ENCODE measurements at places on chromosomes 2 and 18.

DNA sequence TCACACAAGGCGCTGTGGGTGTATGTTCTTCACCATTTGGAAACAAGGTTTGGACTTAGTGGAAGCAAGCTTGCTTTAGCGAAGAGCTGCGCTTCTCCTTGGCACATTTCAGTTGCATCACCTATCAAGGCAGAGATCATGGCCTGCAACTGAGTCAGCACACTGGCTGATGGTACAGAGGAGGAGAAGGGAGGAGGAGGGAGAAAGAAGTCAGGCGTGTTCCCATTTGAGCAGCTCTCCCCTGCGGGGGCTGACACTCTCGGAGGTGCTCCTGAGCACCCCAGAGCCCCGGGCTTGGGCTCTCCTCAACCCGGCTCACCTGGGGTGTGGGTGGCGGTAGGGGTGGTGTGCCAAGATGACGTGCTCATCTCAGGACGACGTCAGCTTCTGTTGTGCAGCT, 6.0 kb upstream of the SERPINB5 start:
- DNase-seq: no peak

GRCh38 chr2:212145121-212145520, 393.5 kb downstream of the ERBB4 start:
- no peak for DNase-seq

- DNase-seq: no peak
These were observed 114.5 kb downstream of the LAMA3 start for GRCh38 chr18:23803755-23804154.

- no peak for DNase-seq
These were observed 70.8 kb downstream of the ABI2 start for GRCh38 chr2:203399031-203399430.

GRCh38 chr2:210663631-210664089, 107.3 kb downstream of the CPS1 start:
- DNase-seq: no peak

- no peak for DNase-seq
These were observed 598 bp upstream of the SNRNP200 start for GRCh38 chr2:96305979-96306308.

GRCh38 chr2:8171608-8172007, 510.2 kb upstream of the ID2 start:
- DNase-seq: no peak

DNA sequence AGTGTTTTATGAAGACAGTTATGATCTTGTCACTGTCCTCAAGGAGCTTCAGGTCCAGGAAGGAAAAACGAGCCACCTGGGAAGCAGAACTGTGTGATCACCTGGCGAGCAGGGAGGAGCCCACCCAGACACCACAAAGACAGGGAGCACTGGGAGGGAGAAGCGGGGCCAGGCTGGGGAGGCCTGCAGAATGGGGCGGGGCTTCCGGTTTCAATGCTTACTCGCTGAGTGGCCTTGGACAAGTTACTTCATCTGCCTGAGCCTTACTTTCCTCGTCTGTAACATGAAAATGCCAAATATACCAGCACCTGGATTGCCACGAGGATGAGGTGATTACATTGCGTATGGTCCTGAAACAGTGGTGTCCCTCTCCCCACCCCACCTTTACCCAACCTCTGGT, 227.5 kb downstream of the ANKRD30B start:
- DNase-seq: no peak

DNA sequence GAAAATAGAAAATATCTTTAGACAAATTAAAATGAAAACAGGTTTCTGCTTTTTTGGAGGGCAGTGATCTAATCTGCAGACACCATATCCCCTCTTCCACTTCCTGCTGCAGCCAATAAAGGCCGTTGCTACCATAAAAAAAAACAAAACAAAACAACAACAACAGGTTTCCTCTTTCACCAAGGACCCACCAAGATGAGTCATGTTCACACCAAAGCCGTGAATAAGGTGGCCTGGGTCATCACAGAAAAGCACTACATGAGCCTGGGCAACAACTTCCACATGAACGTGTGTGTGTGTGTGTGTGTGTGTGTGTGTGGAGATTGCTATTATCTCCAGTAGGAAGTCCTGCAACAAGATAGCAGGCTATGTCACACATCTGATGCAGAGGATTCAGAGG, 24.8 kb upstream of the TFCP2L1 start:
- DNase-seq: no peak

GRCh38 chr18:2306606-2307005, 264.7 kb downstream of the METTL4 start:
- DNase-seq: no peak

DNA sequence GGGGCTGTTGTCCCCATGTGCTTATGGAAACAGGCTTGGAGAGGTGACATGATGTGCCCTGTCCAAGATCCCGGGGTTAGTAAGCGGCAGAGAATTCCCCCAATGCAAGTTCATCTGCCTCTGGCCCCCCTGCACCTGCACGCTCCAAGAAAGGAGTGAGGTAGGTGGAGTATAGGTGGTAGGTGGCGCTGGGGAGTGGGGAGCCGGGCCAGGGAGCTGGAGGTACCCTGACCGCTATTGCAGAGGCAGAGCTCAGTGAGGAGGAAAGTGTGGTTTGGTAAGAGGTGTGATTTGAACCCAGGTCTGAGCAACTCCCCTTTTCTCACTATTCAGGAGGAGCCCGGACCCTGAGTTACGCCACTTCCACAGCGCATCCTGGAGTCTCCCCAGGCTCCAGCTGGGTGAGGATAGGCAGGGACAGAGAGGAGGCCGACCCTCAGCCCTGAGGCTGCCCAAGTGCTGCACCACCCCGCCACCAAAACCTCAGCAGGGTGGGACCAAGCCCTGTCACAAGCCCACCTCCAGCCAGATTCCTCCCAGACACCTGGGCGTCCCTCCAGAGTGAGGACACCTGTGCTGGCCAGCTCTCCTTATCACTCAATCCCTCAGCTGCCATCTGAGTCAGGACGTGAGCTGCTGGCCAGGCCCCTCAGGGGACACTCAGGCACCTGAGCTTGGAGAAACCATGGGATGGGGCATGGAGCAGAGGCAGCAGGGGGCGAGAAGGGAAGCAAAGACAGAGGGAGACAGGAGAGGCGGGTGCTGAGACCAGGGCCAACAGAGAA, 5.6 kb downstream of the HAAO start:
- DNase-seq: no peak

DNA sequence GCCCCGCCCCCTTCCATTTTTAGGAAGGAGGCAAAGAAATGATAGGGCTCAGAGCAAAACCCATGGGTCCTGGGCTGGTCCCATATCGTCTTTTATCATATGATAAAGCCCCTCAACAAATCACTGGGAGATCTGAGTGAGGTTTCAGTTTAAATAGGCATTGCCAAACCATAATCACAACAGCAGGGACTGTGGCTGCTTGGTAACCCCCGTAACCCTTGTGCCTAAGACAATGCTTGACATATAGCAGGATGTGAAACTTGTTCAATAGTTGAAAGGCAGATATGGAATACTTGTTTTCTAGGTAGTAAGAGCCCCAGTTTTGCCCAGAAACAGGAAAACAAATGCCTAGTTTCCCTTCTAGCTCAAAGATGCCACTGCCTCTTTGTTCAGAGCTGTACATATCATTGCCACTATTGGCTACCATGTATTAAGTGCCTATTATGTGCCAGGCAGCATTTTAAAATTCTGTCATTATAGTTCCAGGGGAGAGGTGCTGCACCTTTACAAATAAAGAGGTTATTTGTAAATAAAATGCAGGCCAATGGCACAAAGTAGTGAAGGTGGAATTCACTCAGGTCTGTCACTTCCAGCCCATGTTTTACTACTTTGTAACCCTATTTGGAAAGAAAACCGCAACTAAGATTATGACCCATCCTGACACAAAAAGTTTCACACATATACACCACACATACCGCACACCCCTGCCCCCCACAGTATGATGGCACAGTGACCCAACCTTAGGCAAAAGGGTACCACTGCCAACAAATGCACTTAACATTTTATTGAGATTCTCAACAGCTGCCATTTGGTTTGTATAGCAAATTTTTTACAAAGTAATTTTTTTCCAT, 14.2 kb downstream of the NAGK start:
- no peak for DNase-seq

DNA sequence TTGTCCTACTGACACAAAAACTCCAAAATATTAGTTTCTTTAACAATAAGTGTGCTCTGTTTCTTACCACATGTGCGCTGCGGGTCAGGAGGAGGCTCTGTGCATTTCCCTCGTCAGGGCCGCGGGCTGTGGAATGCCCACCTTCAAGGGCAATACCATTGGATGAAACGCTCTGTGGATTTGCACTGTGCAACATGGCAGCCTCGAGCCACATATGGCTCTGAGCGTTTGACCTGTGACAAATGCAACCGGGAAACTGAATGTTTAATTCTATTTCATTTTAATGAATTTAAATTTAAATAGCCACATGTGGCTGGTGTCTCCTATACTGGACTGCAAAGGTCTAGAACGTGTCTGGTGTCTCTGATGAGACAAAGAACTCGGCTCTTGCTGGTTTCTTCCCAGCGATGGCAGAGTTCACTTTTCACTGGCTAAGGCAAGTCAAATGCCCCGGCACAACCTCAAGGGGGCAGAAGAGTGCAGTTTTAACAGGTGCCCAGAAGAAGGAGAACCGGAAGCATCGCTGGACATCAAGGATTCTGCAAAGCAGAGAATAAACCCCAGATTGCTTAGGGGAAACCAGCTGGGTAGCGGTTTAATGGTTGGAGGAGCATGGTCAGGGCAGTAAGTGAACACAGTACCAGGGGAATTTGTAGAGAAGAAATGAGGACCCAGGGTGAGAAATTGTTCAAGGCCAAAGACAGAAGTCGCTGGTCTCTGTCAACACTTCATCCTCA, 37.0 kb upstream of the TMEM18 start:
- no peak for DNase-seq

DNA sequence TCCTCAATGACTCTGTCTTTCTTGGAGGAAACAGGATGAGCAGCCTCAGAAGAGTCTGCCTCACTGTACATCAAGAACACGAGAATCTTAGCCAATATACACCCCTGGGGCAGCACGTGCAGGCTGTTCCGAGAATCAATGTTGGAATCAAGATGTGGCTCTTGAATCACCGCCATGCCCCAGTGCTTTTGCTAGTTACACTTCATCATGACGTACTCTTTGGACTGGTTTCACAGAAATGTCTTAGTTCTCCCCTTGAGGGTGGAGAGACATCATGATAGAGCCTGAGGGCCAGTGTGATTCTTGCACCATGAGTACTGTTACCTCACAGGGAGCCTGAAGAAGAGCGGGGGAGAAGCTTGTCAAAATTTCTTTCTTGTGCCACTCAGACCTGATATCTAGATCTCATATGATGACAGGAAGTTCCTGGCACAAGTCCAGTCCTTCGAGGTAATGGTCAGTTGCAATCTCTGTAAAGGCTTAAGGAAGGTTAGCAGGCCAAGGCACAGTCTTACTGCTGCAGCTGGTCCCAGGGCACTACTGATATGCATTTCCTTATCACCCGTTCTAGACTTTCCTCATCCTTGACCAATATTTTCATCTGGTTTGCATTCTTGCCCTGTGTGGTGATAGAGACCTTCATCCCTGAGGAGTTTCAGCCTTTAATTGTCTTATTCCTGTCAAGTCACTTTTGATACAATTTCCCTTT, 28.2 kb upstream of the STAT4 start:
- DNase-seq: peak; percentile 82

GRCh38 chr2:64819361-64819760, 165.6 kb upstream of the SERTAD2 start:
- DNase-seq: no peak

DNA sequence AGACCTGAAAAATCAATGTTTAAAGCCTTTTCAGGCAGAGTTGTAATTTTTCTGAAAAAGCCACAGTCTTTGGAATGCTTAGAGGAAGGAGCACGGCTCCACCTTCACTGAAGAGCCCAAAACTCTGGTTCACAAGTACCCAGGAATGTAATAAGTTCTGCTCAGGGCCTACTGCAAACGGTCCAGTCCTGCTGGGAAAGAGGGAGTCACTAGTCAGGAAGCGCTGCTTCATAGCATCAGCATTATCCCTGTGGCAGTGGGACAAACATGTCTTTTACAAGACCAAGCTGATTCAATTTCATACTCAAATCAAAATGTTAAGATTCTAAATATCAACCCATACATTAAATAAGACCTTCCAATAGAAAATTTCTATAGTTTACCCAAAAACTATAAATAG, 152.9 kb upstream of the PGAP1 start:
- DNase-seq: no peak

- no peak for DNase-seq
These were observed 23.7 kb downstream of the EFEMP1 start for GRCh38 chr2:55899881-55900280.

DNA sequence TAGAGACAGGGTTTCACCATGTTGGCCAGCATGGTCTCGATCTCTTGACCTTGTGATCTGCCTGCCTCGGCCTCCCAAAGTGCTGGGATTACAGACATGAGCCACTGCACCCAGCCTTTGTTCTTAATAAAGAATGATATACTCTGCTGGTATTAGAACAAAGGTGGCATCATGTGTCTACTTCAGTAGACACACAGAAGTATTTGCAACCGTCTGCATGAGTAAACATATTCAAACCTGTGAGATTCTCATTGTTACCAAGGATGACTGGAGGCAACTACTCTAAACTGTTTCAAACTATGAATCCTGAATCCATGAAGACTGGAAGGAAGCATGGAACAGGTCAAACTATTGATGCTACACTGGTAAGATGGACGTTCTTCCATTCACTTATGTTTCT, 32.1 kb downstream of the MBD2 start:
- no peak for DNase-seq

GRCh38 chr2:14902953-14903352, 270.4 kb downstream of the LRATD1 start:
- no peak for DNase-seq

GRCh38 chr2:105836840-105837692, 92.4 kb downstream of the NCK2 start:
- DNase-seq: no peak

DNA sequence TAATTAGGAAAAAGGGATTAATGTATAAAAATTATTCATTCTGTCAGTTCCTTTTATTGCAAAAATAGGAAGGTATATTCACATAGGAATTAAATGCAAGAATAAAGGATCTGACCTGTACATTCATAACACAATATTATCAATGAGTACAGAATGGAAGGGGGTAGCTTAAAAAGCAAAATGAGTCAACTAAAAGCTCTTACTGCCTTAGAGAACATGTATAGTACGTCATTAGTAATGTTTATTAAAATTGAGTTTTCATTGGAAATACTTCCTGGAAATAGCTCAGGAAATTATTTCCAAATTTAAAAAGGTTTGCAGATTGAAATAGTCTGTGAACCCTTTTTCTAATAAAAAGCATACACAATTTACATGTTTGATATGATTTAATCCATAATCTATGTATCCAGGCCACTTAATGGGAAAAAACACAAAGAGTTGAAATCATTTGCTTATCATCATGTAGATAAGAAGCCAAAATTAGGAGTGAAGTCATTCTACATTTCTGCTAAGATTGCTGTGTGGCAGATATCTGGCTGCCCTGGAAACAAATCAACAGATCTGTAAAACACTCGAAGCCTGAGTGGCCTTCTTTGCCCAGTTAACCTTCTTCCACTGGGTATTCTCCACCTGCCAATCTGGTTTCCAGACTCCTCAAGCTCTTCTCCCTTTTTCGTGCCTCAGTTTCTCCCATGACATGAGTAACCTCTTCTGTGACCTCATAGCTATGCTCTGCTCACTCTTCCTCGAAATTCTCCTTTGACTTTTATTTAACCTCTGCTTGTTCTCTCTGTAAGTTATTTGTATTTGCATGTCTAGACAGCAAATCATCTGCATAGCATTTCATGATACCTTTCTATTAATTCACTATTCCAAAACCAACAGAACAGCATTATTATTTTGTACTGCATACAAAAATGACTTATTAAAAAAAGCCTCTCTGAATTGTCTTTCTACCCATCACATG, 181.2 kb upstream of the REV1 start:
- no peak for DNase-seq

All from suprapubic skin (tissue), 4 donors.